Tongue (tissue), 3 donors: ENCODE measurements at places on chromosomes 3 and 15.

DNA sequence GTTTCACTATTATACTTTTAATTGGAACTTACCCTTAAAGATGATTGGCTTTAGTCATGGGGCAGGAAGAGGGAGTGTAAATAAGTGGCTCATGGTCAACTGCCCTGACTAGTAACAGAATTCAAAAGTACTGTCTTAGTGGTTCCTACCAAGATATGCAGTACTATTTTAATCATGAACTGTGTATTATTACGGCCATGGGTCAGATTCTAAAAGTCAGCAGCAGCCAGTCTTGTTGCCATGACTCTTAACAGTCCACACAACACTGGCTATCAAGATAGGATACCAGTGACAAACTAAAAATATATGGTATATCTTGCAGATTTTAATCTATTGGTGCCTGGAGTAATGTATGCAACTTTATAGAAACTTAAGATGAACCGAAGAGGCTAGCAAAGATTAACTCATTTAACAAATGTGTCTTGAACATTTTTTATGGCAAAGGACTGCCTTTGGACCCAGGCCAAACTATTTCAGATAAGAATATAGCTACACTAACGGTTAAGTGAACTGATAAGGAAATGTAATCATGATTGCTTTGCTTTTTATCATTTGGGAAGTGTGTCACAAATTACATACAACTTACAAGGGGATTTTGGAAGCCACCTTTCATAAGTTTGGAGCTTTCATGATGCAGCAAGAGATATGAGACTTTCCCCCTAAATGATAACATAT lies 163.7 kb downstream of the TCF12 start:
- peak; percentile 17 for DNase-seq

DNA sequence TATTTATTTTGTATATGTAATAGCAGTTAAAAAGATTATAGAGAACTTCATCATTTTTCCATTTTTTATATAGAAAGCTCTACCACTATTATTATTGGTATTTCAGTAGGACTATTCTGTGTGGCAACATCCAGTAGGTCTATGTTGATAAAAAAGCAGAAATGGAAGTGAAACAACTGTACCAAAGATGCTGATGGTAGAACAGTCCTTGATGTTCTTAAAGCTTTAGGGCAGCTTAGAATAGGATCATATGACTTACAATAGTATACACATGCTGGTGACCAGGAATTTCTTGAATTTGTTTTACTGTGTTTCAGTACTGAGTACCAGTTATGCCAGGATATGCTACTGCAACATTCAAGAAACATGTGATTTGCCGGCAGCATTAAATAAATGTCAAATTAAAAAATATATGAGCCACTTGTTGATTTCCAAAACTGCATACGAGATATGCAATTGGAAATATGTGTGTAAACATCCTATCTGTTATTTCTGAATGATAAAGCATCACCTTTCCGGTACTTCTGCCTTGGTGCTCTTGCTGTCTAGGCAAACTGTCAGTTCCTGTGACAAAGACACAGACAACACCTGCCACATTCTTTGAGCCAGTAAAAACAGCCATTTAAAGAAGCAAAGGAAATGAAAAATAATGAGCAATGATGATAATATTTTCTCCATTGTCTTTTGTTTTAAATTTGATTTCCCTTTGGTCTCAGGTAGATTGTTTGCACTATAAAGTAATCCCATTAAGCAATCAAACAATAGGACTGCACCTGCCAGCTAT lies 649.2 kb downstream of the ZPLD1 start:
- no peak for DNase-seq

GRCh38 chr3:140399871-140400270 lies 278.0 kb upstream of the TRIM42 start:
- DNase-seq, result no peak

DNA sequence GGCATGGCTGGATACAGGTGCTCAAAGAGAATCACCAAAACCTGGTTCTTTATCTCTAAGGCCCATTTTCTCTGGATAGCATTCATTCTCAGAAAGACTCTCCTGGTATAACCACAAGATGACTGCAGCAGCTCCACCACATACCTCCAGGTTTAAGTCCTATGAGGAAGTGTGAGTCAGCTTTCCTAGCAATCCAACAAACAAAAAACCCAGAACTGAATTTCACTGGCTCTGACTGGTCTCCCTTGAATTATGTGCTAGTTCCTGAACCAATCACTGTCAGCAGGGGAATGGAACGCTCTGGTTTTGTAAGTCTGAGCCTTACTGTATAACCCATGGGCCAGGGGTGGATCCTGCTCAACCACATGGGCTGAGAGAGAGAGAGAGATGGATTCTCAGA lies 27.2 kb downstream of the MRPL46 start:
- no peak for DNase-seq

- no peak for DNase-seq
Measured at GRCh38 chr3:124574012-124574411, 156.2 kb upstream of the UMPS start.

GRCh38 chr15:36501063-36501678 lies 78.3 kb upstream of the CDIN1 start:
- peak; percentile 86 for DNase-seq

DNA sequence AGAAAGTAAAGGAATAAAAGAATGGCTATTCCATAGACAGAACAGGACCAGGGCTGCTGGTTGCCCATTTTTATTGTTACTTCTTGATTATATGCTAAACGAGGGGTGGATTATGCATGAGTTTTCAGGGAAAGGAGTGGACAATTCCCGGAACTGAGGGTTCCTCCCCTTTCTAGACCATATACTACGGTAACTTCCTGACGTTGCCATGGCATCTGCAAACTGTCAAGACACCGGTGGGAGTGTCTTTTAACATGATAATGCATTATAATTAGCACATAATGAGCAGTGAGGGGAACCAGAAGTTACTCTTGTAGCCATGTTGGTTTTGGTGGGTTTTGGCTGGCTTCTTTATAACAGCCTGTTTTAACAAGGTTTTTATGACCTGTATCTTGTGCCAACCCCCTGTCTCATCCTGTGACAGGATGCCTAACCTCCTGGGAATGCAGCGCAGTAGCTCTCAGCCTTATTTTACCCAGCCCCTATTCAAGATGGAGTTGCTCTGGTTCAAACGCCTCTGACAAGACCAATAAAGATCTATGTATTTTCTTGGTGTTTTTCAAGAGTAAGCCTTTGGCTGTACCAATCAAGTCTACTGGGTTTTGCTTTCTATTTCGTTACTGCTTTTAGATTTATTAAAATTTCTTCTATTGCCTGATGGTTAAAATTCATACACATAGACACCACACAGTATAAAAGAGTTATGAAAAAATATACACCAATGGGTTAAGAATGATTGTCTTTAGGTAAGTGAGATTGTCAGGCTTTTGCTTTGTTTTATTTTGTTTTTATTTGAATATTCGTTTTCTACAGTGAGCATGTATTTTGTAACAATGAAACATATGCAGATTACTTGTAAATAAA lies 37.4 kb upstream of the CTDSPL start:
- no peak for DNase-seq

- no peak for DNase-seq
Measured at GRCh38 chr3:13051066-13051465, 22.2 kb downstream of the IQSEC1 start.

DNA sequence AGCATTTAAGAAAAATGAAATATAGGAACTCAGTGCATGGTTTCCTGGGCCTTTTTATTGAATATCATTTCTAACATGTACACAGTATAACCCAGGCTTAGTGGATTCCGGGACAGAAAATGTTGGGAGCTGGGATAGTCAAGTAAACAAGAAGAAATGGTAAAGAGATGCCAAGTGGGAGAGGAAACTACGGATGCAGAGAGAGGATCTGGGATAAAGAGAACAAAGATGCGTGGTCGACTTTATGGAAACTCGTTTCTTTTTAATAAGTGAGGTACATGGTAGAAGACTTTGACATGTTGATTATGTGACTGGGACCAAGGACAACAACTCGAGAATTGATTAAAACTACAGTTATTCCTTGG lies 1.2 kb upstream of the GPR176 start:
- DNase-seq, result no peak

GRCh38 chr3:70824773-70825172 lies 512.3 kb upstream of the MDFIC2 start:
- peak; percentile 56 for DNase-seq

GRCh38 chr3:129607391-129608068 lies 1.1 kb upstream of the PLXND1 start:
- DNase-seq, result no peak

DNA sequence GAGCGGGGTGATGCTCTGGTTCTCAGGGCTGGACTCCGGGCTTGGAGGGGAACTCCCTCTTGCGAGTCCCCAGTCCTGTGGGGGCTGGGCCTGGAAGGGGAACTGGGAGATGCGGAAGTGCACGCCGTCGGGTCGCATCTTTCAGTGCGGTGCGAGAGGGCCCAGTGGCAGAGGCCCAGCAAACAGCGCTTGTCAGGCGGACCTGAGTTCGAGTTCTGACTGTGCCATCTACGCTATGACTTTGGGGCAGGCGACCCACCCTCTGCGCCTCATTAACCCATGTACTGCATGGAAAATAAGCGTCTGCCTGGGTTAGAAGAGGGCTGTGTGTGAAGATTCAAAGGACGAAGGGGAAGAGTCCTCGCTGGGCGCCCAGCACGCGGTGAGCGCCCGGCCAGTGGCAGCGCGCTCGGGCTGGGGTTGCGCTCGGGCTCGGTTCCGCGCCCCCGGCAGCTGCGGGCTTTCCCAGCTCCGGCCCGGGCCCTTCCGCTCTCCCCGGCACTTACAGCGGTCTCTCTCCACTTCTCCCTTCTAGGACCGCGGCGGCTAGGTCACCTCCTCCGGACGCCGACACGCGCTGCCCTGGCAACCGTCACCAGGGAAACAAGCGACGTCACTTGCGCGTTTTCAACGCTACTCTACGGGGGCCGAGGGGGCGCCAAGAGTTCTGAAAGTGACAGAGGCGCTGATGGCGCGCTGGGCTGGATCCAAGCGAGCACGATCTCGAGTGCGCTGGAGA lies at the start of gene CCDC13:
TSS of gene CCDC13 (minus strand) at position 584 of the 739 bp plus-strand sequence. CDS start 14,908 bp downstream, outside the sequence.
- peak; percentile 96 for DNase-seq

DNA sequence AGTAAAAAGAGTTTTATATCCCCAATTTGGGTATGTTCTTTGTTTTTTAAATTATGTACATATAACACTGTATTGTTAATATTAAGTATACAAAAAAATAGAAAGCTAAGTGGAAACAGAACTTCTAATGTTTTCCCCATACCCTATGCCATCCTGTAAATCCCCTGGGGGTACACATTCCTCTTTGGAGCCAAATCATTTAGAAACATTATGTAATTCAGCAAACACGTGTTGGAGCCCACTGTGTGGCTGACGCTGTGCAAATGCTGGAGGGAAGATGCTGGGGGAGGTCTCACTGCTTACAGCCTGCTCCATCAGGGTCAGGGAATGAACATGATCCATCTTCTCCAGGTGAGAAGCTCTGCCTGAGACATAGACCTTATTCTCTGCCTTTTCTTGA lies 52.8 kb downstream of the CRTC3 start:
- peak; percentile 48 for DNase-seq

DNA sequence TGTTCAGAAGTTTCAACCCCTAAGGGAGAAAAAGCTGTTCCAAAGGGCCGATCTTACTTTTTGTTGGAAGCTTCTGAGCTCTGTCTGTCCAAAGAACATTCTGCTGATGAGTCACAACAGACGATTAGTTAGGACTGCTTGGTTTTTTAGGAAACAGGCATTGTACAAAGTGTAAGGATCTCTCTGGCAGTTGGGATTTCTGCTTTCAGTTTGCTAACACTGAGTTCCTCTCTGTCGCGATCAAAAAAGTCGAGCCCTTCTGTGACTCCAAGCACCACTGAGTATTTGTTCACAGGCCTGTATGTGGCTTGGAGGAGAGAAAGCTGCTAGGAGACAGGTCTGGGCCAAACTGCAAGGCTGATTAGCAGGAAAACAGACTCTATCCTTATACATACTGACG lies 91.8 kb upstream of the PFN2 start:
- DNase-seq, result peak; percentile 71

DNA sequence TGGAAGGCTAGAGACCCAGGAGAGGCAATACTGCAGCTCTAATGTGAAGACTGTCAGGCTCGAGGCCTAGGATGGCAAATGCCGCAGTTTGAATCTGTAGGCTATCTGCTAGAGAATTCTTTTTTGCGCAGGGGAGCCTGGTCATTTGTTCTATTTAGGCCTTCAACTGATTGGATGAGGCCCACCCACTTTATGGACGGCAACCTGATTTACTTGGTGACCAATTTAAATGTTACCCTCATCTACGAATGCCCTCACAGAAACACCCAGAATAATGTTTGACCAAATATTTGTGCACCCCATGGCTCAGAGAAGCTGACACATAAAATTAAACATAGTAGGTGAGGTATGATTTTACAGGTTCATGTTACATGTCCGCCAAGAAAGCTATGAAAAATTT lies 300.7 kb upstream of the GRM7 start:
- DNase-seq, result no peak

GRCh38 chr3:88469216-88469615 lies 319.5 kb downstream of the C3orf38 start:
- no peak for DNase-seq

GRCh38 chr15:28917791-28918140 lies 32.0 kb downstream of the APBA2 start:
- DNase-seq, result no peak

DNA sequence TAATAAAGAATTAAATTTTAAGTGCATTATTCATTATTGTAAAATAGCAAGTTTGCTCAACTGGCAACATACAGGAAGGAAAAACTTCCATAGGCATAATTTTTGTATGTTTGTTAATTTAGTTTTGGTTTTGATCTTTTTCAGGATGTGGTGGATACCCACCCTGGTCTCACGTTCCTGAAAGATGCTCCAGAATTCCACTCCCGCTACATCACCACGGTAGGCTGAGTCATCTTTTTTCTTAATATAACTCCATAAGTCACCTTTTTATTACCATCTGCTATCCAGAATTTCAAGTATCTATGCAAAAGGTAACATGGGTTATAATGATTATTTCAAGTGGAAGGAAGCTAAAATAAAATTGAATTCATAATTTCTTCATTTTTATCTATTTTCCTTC lies 104.8 kb downstream of the PPP2R3A start:
- DNase-seq, result no peak

GRCh38 chr3:43372809-43373559 lies 86.6 kb downstream of the SNRK start:
- peak; percentile 81 for DNase-seq

DNA sequence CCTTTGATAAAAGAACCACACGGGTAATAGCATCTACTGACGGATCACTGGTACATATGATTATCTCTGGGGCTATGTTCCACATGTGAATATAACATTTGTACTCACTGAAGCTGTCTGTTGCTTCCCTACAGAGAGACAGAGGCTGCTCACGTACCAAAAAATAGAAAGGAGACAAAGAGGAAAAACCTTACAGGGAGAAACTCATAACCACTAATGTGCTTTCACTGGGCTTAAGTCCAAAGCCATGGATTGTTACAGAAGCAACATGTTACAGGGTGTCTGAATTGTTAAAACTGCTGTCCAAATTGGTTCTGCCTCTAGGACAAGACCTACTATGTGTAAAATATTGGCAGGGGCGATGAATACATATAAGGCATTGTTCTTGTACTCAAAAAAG lies 311.9 kb downstream of the FOXP1 start:
- DNase-seq, result no peak

- peak; percentile 62 for DNase-seq
Measured at GRCh38 chr15:69668039-69668705, 215.6 kb downstream of the RPLP1 start.

GRCh38 chr3:169931747-169932520 lies 20.6 kb downstream of the SAMD7 start:
- no peak for DNase-seq
